Right atrium auricular region (tissue), 2 donors: ENCODE measurements at places on chromosomes 7 and 10. TPM values are rescaled to one million over a fixed set of nuclear protein-coding genes. Genes with fewer than 3 reads are reported as not detected.

The KLLN gene
- 0.56 TPM for total RNA-seq

DNA sequence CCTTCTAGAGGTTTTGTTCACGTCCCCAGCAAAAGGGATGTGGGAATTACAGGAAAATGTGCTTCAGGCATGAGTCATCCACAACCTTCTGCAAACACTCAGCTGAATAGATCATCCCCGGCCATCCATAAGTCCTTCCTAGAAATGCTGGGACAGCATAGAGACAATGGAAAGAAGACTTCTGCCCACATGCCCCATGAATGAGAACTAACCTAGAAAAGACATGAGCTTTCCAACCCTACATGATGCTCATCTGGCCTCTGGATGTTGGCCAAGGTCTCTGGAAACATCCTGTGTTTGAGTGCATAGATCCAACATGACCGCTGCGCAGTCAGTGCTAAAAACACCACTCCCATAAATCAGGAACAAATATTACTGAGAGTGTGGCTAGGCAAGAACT, 277.5 kb downstream of the PLXNA4 start:
- no peak for DNase-seq

The PNPLA8 gene
- total RNA-seq, result 25.9 TPM

- no peak for DNase-seq
Observed at GRCh38 chr10:35613107-35613440, 7.9 kb downstream of the GJD4 start.

DNA sequence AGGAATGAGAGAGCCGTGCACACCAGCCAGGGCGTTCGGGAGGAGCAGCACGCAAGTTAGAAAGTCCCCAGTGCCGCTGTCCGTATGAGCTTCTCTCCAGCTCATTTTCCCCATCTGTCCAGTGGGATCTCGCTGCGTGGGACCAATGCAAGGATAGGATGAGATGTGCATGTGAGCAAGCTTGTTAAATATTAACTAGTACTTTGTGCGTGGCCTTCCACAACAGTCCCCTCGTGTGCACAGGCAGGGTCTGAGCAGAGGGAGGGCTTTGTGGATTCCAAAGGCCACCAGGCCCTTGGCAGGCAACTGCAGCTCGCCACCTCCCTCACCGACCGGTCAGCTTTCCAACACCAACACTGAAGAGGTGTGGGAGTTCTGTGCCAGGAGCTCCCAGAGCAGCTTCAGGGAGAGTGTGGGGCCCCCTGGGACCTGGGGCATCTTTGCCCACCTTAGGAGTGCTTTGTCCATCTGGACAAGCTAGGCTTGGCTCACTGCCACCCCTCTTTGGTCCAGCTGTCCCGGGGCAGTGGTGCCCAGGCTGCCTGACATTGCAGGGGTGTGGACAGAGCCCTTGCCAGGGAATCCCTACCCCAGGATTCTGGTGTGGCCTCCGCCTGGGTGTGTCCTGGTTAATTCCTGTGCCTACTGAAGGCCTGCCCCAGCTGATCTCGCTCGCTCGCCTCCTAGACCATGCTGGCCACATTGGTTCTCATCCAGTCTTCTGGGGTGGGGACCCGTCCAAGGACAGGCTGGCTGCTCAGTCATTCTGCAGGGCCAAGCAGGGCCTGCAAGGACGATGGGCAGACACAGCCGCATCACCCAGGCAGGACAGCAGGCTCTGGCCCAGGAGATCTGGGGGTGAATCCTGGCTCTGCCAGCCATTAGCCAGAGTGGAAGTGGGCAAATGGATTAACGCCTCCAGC, 5.3 kb downstream of the FAM20C start:
- no peak for DNase-seq

DNA sequence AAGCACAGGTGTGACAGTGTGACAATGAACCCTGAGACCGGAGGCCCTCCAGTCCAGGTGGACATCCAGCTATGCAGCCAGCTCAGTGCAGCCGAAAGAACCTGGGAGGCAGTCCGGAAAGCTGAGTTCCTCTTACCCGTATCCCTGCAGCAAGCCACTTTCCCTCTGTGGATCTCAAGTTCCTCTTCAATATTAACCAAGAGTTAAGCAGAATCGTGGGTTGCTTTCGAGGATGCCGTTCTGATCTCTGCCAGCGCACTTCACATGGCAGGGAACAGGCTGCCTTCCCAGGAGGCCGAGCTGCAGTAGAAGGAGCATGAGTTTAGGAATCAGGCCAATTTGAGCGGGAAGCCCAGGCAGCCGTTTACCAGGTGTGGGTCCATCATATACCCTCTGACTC, 591.6 kb downstream of the SDK1 start:
- DNase-seq, result no peak

The CDH23 gene
- total RNA-seq, result 3.9 TPM

- DNase-seq, result no peak
Observed at GRCh38 chr7:138243430-138243829, 167.2 kb downstream of the AKR1D1 start.

- no peak for DNase-seq
Observed at GRCh38 chr7:74395745-74396311, 57.9 kb upstream of the GTF2IRD1 start.

DNA sequence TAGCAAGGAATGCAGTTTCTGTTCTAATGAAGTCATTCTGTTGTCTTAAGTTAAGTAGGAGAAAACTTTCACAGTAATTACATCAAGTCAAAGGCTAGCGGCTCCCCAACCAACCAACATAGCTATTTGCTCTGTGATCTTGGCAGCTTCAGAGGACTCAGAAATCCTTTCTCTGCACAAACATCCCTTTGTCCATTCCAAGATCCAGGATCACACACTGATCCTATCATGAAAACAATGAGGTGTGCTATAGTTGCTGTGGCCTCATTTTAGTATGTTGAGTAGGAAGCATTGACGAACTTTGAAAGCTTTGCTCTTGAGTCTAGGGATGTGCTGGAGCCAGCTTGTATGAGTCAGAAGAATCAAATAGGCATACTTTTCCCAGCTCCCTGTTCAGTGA, 218.2 kb upstream of the PRSS58 start:
- DNase-seq, result no peak

DNA sequence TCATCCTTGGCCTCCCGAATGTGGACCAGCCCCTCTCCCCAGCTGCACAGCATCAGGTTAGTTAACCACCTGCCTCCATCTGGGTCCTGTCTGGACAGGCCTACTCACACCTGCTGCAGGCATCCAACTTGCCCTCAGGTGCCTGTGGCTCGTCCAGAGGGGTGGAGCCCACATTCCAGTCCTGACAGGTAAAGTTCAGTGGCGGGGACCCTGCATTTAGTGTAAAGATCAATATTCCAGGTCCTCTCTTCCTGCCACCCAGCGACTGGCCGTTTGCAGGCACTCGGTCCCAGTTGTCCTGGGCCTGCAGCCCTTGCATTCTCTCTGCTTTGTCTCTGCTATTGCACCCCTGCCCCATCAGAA, 15.0 kb downstream of the HTRA1 start:
- DNase-seq, result no peak

GRCh38 chr10:130403153-130404075, 267.2 kb downstream of the GLRX3 start:
- peak; percentile 43 for DNase-seq

The CYP2C18 gene
- not detected for total RNA-seq

- no peak for DNase-seq
Observed at GRCh38 chr10:79285315-79286197, 61.7 kb upstream of the PPIF start.

The NEUROD6 gene
- not detected for total RNA-seq

DNA sequence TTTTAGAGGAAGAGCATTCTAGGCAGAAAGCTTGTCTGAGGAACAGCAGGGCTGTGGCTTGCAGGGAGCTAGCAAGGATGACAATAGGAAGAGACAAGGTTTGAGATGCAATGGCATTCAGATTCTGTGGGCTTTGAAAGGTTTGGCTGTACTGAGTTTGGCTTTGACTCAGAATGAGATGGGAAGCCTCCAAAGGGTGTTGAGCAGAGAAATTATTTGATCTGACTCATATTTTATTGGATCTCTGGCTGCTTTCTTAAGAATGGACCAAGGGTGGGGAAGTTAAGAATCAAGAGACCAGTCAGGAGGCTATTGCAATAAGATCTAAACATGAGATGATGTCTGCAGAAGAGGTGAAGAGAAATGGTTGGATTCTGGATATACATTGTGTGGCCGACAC, 273.2 kb downstream of the CDK14 start:
- no peak for DNase-seq

The ENO4 gene
- not detected for total RNA-seq

- DNase-seq, result no peak
Observed at GRCh38 chr7:17618652-17618974, 320.2 kb downstream of the AHR start.
